ENCODE measurements at places on chromosomes 4 and X. TPM values are rescaled to one million over a fixed set of nuclear protein-coding genes. Genes with fewer than 3 reads are reported as not detected.

DNA sequence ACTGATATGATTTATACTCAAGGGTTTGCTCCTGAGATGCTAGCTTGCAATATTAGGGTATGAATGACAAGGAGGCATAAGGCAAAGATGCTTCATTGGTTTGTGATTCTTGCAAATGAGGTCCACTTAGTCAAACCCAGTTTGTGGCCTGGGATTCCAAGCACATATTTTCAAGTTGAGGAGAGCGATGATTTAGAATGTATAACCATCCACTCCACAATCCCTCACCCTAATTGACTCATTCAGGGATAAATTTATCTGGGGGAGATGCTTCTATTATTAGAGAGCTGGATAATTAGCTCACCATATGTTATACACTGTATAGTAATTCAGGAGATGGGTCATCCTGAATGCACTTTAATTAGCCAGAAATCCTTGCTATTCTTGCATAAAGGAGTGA is 118.3 kb upstream of the PUDP start:
- DNase-seq, result no peak

DNA sequence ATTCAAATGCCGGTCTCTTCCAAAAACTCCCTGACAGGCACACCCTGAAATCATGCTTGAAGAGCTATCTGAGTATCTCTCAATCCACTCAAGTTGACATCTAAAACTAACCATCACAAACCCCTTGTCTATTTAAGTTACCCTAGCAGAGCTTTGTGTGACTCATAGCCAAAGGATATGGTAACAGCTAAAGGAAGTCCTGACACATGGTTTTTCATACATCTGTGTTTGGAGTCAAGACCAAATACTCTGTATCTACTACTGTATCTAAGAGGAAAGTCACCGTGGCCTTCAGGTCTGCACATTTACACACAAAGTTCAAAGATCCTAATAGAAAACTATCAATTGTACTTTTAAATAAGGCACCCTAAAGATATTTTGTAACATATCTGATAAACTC is 239.6 kb upstream of the VCX start:
- no peak for DNase-seq

DNA sequence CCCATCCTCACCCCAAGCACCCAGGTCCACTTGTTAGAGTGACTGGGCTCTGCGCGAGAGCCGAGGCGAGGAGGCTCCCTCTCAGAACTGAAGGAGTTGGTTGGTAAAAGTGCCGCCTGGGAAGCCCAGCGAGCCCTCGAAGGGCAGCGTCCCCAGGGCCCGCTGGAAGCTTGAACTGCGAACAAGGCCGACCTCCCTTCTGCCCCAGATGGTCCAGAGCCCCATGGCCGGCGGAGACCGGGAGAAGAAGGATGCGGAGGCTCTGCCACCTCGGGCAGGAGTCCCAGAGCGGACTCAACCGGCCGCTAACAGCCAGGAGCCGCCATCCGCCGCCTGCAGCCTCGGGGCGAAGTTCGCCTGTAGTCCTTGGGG is 116.3 kb upstream of the TEX13C start:
- peak; percentile 14 for DNase-seq

RPGR gene
- total RNA-seq, result 28.0 TPM

BGN gene
- total RNA-seq, result 161 TPM
